ENCODE measurements at places on chromosomes 7 and 10.

GRCh38 chr10:123557366-123558108 is 108.6 kb upstream of the GPR26 start:
- peak; percentile 37 for DNase-seq

DNA sequence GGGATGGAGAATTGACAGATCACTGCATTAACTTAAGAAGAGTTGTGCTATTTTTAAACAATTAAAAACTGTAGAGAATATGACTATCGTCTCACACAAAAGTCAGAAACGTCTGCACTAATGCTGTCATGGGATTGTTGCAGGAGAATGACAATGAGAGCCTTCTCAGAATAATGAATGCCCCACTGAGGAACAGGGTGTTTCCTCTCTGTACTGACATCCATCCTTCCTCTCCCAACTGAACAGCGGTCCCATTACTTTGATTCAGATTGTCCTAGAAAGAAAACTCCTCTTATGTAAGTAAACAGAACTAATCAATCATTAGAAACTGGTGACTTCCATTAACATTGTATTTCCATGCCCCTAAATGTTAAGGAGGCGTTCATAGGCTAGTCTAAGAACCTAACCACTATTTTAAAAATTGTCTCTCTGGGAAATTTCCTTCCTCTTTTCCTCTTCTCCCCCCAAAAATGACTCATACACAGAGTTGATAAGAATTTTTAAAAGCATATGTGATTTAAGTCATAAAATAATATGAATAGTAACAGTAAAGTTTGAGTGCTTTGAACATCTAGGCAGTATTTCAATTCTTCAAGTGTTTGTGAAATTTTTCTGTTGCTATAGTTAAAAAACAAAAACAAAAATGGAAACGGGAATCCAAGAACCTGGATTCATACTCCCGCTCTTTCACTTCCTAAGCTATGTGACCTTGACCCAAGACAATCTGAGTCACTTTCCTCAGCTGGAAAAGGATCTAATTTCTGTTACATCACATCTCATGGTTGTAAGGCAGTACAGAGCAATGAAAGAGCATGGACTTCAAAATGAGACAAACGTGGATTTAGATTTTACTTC is 12.7 kb upstream of the MACC1 start:
- no peak for DNase-seq

DNA sequence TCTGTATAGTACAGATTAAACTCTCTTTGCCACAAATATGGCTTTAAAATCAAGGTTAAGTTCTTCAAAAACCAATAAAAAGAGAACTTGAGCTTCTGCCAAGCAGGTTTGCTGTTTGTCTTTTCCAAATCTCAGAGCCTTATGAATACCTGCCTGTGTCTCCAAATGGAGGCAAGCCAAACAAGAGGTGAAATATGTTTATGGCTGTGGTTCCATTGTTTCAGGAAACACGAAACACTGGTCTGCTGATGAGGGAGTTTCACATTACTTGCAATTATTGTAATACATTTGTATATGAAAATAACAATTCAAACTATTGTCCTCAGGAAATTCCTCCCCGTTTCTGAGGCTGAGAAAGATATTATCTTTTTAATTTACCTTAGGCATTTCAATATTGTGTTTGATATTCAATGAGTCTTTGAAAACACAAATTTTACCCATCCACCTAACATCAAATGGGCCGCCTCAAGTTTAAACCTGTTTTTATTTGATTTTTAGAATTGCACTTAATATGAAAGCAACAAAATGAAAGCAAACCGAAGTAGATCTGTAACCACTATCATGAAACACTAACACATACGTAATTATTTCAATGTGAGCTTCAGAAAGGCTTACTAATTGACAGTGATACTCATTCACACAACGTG is 359.3 kb downstream of the HGF start:
- DNase-seq = no peak

- no peak for DNase-seq
These were observed 88.6 kb downstream of the MPP7 start for GRCh38 chr10:28214219-28214618.

- DNase-seq = no peak
These were observed 13.8 kb downstream of the GSDME start for GRCh38 chr7:24743471-24743870.

GRCh38 chr10:123043409-123043925 is 34.7 kb downstream of the ACADSB start:
- DNase-seq = no peak

- DNase-seq = no peak
These were observed 12.5 kb upstream of the CALD1 start for GRCh38 chr7:134766779-134767519.

DNA sequence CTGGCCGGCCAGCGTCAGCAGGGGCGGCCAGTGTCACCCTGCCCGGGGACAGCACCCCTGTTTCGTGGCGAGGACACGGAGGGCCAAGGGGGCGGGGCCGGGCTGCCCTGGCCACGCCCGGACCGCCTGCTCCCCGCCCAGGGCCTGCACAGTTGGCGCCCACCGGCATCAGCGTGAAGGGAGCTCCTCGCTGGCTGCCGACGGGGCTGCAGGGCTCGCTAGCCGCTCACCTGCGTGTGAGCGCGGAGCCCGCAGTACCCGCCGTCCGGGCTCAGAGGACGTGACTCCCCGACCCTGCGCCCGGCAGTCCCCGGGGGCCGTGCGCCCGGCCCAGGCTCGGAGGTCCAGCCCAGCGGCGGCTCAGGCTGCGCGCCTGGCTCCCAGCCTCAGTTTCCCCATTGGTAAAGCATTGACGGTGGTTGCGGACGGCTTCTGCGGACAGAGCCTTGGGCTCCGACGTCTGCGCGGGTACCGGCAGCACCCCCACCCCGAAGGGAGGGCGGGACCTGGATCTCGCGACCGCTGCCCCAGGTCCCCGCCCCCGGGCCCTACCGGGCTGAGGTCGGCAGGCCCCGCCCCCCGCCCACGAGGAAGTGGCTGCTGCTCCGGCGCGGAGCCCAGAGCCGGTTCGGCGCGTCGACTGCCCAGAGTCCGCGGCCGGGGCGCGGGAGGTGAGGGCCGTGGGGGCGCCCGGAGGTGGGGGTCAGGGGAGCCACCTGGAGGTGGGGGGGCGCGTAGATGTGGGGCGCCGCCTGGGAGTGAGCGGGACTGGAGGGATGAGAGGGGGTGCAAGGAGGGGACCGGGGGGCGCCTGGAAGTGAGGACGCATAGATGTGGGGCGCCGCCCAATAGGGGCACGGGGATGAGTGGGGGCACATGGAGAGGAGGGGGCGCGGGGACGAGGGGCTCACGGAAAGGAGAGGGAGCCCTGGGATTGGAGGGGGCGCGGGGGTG is at the start of gene ARPC1B:
TSS of gene ARPC1B (plus strand) at position 620 of the 954 bp plus-strand sequence. CDS start 10,985 bp downstream, outside the sequence.
- peak; percentile 80 for DNase-seq

DNA sequence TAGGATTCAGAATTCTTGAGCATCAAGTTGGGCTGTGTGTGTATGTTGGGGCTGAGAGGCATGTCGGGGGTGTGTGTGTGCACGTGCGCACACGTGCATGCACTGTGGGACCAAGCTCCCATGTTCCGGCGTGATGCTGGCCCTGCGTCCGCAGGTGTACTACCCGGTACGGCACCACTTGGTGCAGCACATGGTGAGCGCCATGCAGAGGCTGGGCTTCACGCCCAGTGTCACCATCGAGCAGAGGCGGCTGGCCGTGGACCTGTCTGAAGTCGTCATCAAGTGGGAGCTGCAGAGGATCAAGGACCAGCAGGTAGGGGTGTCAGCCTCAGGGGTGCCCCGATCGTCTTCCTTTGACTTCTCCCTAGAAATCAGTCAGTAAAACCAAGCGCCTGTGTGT is 77.7 kb downstream of the TRRAP start:
- no peak for DNase-seq

DNA sequence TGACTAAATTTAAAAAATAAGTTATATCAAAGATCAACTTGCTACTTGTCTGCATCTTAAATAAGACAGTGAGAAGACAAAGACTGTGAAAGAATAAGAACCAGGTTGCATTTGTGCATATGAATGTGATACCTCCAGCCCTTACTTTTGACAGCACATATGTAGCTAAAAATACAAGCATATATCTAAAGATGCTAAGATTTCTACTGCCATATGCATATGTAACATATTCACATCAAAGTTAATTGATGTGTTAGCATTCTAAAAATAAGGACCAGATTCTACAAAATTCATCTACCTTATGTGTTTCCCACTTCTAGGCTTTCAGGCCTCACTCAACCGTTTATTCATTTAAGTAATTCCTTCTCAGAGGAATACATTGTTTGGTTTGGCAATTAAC is 1120.3 kb upstream of the LRRTM3 start:
- DNase-seq = no peak

GRCh38 chr7:67671006-67671548 is 674.4 kb downstream of the TYW1 start:
- DNase-seq = no peak

GRCh38 chr10:31620226-31621151 is 301.5 kb downstream of the ZEB1 start:
- DNase-seq = peak; percentile 79

- DNase-seq = no peak
These were observed 24.9 kb downstream of the EPDR1 start for GRCh38 chr7:37945336-37945735.

DNA sequence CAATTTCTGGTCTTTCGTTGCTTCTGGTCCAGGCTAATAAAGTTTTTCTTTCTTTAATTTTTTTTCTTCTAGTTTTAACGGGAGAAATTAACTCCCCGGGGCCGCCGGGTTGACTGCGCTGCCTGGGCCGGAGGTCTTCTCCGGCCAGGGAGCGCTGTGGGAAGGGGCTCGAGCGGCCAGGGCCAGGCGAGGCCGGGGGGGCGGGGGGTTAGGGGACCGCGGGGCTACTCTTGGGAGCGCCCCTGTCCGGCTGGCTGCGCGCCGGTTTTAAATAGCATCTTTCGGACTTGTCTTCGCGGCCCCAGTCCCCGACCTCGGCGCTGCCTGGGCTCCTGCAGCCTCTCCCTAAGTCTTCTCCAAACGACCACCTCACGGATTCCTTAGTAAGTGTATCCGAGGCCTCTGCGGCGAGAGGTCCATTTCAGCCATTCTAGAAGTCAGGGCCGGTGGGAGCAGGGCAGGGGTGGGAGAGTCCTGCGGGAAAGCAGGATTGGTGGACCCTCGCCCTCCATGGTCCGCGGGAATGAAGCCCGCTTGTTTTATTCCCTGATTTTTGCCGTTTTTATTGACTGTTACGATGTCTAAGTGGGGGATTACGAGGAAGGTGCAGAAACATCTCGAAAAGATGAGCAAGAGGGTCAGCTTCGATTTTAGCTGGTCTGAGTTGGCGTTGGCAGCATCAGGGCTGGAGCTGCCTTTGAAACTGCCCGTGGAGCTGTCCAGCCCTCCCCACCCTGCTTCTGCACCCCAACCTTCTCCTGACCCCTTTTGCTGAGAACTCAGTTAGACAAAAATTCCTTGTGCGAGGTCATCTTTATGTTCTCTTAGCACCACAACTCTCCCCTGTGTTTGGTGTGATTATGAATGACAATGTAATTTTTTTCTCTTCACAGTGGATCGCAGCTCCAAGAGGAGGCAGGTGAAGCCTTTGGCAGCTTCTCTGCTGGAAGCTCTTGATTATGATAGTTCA is 555 bp downstream of the PHF14 start:
- DNase-seq = peak; percentile 77

DNA sequence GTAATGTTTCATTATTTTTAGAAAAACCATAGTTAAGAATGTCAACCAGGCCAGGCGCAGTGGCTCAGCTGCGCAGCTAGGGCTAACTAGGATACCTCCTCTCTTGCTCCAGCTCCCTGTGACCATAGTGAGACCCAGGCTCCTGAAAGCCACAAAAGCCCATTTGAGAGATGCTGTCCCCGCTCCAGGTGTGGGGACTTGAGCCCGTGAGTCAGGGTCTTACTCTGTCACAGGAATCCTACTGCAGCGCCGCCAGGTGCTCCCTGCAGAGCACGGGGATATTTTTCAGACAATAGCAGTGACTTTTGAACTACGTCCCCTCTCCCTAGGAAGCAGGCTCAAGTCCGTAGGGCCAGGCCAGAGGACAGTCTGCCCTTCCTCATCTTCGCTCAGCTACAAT is 75.6 kb upstream of the NRBF2 start:
- no peak for DNase-seq

GRCh38 chr7:30181736-30182522 is 47.1 kb downstream of the MTURN start:
- no peak for DNase-seq

GRCh38 chr10:114283091-114283490 is 44.0 kb downstream of the VWA2 start:
- DNase-seq = no peak

GRCh38 chr7:33707427-33707826 is 197.9 kb upstream of the BMPER start:
- DNase-seq = no peak

DNA sequence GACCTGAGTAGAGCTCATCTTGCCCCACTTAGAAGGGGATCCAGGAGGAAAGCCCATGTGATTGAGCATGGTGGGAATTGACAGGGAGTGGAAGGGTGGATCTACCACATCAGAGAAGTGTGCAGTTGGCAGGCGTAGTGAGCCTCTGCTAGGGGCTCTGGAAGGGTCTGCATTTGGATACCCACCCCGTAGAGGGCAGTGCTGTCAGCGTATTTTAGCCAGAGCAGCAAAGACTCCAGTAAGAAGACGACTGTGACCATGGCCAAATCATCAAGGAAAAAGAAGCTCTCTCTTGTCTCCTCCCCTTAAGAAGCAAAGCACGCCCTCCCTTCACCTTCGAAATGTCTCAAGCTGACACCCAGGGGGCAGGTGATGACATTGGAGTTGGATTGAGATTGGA is 68.8 kb upstream of the INHBA start:
- no peak for DNase-seq

DNA sequence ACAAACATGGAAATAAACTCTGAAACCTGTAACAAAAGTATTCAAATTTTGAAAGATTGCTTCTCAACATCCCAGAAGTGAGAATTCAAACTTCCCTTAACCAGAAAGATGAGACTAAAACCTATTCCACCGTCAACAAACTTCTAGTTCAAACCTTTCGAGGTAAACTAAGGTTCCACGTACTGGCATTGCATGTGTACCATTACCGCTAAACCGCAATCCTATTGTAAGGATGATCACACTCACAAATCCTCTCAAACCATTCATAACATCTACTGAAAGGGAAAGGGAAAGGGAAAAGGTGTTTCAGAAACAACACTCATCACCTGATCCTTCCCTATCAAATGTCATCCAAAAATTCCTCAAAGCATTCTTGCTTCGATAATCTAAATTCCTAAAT is 3.1 kb downstream of the SMURF1 start:
- no peak for DNase-seq

- no peak for DNase-seq
These were observed 297.2 kb upstream of the ZNF32 start for GRCh38 chr10:43945908-43946307.

- DNase-seq = no peak
These were observed 293.9 kb downstream of the C7orf25 start for GRCh38 chr7:42617806-42618457.

DNA sequence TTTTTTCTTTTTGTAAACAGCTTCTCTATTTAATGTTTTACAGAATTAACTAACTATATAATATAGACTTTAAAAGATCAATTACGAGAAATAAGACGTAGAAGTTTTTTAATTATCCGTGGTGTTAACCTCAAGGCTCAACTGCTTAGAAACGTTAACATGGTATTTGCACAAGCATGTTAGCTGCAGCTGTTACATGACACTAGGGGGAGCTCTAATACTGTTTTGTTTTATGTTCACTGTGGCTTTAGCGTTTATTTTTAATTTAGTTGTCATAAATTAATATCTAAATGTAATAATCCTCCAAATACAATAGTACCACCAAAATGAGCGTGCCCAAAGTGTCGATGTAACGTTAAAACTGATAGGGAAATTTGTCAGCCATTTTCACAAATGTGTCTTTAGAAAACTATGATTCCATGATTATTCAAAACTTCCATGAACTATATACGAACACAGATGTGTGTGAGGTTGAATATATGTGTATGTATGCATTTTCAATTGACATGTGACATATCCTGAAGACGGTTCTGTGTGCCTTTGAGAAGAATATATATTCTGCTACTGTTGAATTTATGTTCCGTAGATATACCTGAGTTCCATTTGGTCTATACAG is 828.8 kb upstream of the MBL2 start:
- DNase-seq = no peak
